ENCODE measurements at places on chromosomes 4 and X.

GRCh38 chrX:131729295-131729694 is 185.4 kb downstream of the OR13H1 start:
- DNase-seq = no peak

GRCh38 chr4:156633847-156634246 is 337.8 kb downstream of the PDGFC start:
- DNase-seq = no peak

- no peak for DNase-seq
Measured at GRCh38 chr4:3724319-3725231, 41.6 kb upstream of the ADRA2C start.

GRCh38 chrX:118355225-118355920 is 9.5 kb downstream of the WDR44 start:
- no peak for DNase-seq

DNA sequence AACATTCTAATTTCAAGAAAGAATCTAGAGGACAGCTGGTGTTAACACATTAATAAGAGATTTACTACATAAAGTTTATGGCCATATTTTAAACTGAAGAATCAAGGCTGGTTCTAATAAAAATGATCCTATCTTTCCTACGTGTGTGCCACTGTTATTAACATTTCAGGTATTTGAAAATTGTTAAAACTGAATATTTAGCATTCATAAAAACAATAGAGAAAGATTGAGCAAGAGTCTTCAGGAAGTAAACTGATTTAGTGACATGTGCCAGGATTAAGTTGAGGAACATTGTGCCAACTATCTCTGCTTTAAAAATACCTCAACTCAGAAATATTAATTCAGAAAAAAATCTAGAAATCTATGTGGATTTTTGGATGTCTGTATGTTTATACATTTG is 810.1 kb downstream of the FAT4 start:
- no peak for DNase-seq

GRCh38 chr4:138611721-138612120 is 369.6 kb upstream of the SLC7A11 start:
- DNase-seq = no peak
